ENCODE measurements at places on chromosomes 12 and 14.

GRCh38 chr12:27913999-27914614 is 58.4 kb downstream of the PTHLH start:
- DNase-seq = no peak

DNA sequence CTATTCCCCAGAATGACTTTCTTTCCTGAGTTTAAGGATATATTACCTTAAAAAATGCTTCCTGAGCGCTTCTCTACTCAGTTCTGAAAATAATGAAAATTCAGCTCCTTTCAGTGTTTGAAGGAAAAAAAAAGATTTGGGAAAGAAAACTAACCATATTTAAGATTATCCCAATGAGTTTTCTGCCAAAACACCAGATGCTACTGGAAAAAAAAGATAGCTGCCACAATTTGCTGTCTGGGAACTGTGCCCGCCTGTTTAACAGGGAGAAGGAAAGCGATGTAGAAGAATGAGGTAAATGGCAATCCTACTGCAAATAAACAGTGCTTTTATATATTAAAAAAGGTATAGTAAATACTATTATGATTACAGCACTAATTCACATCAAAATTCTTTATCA is 367.6 kb upstream of the PRICKLE1 start:
- no peak for DNase-seq

DNA sequence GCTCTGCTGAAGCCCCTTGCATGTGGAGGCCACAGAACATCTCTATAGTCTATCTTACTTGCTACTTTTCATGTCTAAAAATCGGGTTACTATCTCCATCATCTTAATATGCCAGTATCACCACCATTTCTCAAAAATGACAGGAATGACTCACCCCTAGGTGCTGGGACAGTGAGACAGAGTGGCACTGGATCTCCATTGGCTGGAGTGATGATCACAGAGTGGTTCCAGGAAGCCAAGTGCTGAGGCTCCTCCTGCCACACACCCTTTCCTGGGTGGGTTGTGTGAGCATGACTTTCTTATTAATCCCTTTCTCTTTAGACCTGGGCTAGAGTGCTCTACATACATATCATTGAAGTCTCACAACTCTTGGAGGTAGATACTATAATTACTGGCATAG is 3.3 kb upstream of the ASCL1 start:
- no peak for DNase-seq

GRCh38 chr12:89949457-89950195 is 241.0 kb upstream of the ATP2B1 start:
- peak; percentile 42 for DNase-seq

DNA sequence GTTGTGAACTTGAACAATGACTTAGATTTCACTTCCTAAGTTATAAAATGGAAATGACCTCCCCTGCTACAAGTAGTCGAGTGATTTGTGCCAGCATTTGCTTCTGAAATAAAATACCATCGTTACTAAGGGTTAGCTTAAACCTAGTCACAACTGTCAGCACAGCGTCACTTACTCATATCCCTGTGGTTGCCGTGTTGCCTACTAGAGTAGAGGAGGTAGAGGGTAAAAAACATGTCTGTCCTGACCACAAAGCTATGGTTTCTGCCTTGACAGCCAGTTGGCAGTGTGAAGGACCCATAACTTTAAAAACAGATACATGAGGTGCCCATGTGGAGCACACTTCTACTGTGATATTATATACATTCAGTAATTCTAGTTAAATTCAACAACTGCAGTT is 234.2 kb upstream of the RGS6 start:
- DNase-seq = no peak

DNA sequence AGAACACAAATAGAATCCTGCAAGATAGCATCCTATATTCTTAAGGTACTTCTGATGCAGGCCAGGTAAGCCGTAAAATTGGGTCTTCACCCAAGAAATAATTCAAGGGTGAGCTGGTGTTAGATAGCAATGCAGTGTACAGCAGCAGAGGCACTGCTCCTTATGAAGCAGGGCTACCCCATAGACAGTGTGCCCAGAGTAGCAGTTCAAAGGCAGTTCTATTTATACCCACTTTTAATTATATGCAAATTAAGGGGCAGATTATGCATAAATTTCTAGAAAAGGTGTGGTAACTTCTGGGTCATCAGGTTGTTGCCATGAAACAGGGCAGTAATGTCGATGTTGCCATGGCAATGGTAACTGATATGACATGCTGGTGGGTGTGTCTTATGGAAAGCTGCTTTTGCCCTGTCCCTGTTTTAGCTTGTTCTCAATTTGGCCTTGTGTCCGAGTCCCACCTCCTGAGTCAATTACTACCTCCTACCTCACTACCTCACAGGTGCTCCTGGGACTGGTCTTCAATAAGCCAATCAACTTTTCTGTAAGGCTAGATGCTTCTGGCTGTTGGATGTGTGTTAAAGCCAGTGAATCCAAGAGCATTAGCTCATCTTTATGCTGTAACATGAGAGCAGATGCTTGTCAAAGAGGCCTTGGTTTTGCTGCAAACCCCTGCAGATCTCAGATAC is 61.0 kb downstream of the PPM1A start:
- DNase-seq = no peak

GRCh38 chr12:67531051-67531450 is 117.5 kb upstream of the DYRK2 start:
- no peak for DNase-seq

GRCh38 chr12:100566887-100567637 is 6.4 kb upstream of the GAS2L3 start:
- DNase-seq = no peak

DNA sequence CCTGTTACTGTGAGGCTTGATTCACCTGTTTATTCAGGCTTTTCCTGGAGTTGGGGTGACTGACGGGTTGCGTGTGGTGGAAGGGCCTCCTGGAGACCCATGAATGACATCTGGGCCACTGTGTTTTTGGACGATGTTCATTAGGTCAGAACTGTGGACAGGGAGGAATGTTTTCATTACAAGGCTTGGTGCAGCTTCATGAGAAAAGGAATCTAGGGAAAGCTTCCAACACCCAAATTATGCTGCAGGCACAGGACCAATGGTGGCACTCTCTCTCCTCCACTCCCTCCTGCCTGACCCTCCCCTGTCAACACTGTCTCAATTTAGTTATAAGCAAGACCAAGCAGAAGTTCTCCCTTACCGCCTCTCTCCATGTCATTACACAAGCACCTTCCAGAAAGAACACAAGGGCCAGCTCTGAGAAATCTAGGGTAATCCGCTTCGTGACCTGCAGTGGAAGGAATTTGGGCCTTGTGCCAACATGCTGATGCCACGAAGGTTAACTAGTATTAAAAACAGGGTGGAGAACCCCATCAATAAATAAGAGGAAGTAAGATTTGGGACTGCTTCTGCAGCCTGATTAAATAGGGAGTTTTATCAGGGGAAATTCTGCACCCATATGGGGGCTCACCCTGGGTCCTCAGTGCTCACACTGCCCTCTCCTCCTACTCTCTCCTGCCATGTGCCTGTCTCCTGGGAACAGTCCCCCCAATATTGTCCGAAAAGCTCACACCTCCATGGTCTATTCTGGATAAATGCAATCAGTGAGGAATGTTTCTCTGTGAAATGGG is 200.3 kb downstream of the KTN1 start:
- no peak for DNase-seq

DNA sequence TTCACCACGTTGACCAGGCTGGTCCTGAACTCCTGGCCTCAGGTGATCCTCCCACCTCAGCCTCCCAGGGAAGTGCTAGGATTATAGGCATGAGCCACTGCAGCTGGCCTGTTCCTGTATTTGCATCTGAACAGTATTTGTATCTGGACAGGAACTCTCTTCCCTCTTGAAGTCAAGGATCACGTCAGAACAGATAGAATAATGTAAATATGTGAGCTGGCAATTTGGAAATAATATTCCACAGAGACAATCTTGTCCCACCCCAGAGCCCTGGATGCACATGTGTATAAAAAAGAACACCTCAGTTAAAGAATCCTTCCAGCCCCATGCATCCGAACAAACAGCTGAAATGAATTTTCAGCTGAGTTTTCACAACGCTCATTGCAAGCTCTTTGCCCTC is 118.3 kb downstream of the VEZT start:
- no peak for DNase-seq

GRCh38 chr12:52660934-52661499 is 9.0 kb upstream of the KRT2 start:
- no peak for DNase-seq

- DNase-seq = no peak
These were observed 242.9 kb downstream of the CHST11 start for GRCh38 chr12:104699489-104700190.

DNA sequence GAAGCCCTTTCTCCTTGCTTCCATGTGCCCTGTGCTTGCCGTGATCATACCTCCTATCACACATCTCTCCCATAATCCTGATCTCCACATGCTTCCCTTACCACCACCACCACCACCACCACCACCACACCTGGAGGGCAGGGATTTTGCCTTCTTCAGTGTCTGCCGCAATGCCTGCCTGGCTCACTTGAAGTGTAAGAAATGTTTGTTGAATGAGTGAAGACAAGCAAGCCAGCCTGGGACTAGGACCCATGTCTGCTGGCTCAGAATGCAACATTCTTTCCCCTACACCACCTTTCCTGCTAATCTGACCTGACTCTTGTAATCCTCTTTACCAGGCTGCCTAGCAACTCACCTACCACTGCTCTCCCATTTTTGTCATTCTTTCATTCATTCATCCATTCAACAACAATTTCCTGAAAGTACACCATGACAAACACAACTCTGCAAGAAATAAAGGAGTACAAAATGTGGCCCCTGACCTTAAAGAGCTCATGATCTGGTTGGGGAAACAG is 3.5 kb upstream of the NID2 start:
- no peak for DNase-seq

DNA sequence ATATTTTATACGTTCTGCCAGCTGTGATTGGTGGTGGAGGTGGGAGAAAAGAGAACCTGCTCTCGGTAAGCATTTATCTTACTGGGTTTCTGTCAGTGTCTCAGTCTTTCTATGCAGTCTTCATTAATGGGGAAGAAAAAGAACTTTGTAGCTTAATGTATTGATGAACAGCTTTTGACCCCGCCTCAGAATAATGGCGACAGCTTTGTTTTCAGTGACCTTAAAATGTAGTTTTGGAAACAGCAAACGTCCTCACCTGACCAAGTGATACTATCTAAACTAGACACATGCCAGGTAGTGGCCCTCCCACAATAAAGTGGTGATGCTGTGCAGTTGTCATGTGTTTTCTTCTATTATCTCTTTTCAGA is 1.4 kb downstream of the DACT1 start:
- no peak for DNase-seq

DNA sequence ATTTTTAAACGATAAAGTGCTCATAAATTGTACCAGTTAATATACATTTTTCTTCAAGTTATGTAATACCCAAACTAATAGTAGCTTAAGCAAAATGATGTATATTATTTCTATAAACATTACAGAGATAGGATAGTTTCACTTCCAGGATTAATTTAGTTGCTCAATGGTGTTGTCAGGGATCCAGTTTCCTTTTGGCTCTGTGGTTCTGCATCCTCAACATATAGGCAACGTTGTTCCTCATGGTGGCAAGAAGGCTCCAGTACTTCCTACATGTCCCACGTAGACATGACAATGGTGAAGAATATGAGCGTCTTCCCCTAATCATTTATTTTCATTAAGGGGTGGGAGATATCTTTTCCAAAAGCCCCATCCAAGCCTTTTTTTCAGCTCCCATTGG is 60.7 kb upstream of the DCD start:
- DNase-seq = no peak
